ENCODE measurements at places on chromosomes 3 and 15. TPM values are rescaled to one million over a fixed set of nuclear protein-coding genes. Genes with fewer than 3 reads are reported as not detected.

The GHSR gene
- not detected for polyA plus RNA-seq

The KCNMB2 gene
- not detected for polyA plus RNA-seq

The PLAAT1 gene
- polyA plus RNA-seq: not detected

The ZPLD1 gene
- polyA plus RNA-seq: not detected
